ENCODE measurements at places on chromosomes 3 and 15.

- DNase-seq: no peak
Measured at GRCh38 chr3:119338754-119339153, 44.6 kb downstream of the ARHGAP31 start.

DNA sequence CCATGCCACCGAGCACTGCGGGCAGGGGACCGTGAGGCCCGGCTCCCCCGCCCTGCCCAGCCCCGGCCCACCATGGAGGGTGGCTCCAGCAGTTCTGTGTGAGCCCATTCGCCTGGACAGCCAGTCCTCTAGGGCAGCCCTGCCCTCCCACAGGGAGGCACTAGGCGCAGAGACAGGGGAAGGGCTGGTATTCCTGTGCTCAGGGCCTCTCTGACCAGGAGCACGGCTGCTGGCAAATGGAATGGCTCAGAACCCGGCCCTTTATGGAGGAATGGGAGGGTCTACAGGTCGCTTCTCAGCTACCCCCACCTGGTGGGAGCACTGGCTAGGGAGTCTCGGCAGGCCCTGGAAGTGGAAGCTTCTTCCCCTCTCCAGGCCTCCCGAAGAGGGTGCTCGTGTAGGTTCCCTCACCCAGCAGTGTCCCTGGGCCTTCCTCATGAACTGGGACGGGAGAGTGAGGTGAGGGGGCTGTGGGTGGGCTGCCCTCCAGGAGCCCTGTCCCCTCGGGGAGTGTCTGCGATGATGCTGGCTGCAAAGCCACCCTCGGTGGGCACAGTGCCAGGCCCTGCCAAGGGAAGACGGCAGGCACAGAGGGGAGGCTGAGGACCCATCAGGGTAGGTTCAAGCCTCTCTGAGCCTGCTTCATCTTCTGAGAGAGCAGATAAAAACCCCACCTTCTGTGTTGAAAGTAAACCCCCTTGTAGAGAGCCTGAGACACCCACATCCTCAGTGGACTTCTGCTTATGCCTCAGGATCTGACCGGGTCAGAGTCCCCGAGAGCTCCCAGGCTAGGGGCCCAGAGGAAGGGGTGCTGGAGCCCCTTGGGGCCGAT lies 1.5 kb downstream of the MELTF start:
- no peak for DNase-seq

- DNase-seq: no peak
Measured at GRCh38 chr3:141391298-141391990, 23.1 kb downstream of the ZBTB38 start.

DNA sequence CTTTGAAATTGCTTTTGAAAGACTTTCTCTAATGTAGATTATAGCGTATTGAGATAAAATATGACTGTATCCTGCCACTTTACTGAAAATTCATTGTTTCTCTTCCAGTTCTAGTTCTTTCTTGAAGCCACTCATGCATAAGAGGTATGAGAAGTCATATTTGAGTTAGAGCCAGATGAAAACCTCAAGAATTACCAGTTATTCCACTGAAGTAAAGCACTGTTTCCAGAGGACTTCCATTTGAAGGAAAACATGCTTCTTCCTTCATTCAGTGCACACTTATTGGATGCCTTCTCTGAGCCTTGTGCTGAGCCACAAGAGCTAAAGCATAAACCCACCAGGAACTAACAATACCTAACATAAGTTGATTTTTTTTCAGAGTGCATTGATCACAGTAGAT lies 513.4 kb downstream of the ZNF385D start:
- no peak for DNase-seq

- no peak for DNase-seq
Measured at GRCh38 chr3:155243512-155243921, 50.0 kb downstream of the STRIT1 start.

DNA sequence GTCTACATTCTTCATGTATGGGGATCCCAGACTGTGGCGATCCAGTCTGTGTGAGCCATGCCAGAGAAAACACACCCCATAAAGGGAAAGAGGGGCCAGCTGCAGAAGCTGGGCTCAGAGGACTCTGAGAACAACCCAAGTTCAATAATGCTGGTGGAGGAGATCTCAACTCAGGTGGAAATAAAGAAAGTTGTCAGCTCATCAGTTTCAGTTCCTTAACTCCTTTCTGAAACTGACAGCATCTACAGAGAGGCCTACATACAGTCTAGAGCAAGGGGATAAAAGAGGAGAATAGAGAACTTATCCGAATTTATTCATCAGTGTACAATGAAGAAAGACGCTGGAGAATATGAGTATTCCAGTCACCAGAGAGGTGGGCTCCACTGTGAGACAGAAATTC lies 77.0 kb downstream of the NTRK3 start:
- DNase-seq: no peak

DNA sequence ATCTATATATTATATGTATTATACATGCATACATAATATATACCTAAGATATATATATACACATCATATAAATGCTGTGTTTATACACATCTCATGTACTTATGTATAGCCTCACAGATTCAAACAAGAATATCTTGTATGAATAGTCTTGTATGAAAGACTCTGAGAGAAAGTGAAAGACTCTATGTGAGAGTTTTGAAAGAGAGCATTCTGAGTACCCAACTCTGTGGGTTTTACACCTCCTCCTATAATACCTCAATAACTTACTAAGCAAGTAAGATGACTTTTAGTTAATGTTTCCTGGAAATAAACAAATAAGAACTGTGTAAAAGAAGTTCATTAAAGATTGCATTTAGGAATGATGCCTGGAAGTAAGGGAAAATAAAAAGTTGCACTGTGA lies 108.1 kb upstream of the GMNC start:
- no peak for DNase-seq

DNA sequence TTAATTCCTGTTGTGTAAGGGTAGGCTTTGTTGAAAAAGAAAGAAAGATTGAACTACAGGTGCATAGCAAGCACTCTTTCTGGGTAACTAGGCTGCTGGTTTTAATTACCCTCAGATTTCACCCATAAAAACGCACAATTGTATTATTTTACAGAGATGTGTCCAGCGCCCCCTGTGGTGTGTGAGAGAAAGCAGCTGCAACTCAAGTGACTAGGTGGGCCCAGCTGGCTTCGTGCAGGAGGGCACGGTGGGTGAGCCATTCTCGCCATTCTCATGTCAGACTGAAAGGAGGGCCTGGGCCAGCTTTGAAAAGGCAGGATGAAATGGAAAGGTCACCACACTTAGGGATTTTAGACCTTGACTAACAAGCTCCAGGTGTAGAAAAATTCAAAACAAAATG lies 122.6 kb downstream of the LRIG1 start:
- no peak for DNase-seq

DNA sequence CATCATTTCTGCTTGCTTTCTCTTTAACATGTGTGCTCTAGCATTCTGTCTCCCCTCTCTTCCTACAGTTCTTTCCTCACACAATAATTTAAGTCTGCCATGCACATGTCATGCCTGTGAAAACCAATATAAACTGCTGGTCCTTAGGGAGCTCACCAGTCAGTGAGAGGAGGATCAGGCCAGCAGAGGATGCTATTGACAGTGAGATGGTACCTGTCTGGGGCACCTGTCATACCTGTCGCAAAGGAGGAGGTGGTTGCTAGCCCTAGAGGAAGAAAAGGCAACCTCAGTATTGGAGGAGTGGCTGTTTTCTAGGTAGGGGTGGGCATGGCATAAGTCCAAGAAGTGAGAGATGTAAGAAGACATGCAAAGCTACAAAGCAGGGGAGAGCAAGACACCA lies 194.6 kb downstream of the GABRG3 start:
- DNase-seq: no peak

DNA sequence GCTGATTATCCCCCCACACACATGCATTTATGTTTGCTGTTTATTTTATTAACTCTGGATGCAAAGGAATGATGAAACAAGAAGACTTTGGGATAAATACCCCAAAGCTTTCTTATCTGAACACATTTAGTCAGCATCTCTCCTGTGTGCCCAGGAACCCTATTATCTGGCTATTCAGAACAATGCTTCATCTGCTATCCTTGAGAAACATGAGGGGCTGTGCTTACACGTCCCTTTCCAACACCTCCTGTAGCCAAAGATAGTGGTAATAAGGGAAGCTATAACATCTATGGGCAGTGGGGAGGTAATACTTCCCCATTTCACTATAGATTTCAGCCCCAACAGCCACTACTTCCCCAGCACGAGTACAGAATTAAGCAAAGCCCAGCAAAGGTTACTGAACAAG lies 94.7 kb downstream of the SSR3 start:
- DNase-seq: no peak

Data from stimulated activated CD4-positive, alpha-beta T cell treated with anti-CD3 and anti-CD28 coated beads, Interleukin-12 subunit alpha, Interleukin-12 subunit beta, amount 100 ng/mL, for 24 hours (primary cell).